Head of caudate nucleus (tissue), 42 donors: ENCODE measurements at places on chromosomes 5 and 9.

DNA sequence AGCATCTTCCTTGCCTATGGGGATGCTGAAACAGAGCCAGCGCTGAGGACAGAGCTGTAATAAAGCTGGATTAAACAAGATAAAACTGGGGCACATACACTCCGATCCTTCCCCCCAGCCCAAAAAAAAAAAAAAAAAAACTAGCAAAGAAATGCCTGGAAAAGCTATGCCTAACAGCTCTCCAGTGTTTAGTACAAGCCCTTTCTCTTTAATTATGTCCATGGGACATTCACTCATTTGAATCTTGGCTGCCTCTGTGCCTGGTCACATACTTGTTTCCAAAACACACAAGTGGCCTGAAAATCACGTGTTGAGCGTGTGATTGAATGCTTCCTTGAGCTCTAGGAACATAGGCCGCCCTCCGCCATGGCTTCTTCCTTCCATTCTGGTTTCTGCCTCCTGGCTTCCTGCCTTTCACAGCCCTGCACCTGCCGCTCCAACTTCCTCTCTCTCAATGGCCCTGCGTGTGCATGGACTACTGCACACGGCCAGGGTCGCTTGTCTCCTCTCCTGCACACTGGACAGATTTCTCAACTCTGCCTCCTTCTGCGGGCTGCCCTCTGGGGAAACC is 111.0 kb upstream of the RETREG1 start:
- no peak for DNase-seq

DNA sequence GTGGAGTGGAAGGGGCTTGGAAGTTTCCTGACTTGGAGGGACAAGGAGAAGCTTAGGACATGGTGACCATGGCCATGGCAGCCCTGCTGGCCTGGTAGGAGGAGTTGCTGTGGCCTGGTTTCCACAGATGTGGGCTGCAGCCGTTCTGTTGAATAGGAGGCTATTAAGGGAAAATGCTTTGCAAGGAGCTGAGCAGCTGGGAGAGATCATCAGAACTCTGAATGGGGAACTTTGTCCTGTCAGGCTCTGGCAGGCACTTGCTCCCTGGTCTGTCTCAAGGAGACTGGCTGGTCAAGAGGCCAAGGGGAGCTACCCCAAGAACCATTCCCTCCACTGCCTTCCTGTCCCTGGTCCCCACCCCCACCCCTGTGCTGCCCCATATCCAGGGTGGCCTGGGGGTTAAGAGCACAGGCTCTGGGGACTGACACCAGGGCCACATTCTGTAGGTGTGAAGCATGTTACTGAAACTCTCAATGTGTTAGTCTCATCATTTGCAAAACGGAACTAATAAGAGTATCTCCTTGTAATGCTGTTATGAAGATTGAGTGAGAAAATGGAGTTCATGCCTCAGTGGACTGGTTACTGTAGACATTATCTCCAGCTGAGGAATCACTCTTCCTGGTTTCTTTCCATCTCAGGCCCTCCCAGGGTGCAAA is 84.0 kb upstream of the ARAP3 start:
- DNase-seq: no peak

GRCh38 chr9:110156902-110157301 is 51.1 kb downstream of the C9orf152 start:
- no peak for DNase-seq

DNA sequence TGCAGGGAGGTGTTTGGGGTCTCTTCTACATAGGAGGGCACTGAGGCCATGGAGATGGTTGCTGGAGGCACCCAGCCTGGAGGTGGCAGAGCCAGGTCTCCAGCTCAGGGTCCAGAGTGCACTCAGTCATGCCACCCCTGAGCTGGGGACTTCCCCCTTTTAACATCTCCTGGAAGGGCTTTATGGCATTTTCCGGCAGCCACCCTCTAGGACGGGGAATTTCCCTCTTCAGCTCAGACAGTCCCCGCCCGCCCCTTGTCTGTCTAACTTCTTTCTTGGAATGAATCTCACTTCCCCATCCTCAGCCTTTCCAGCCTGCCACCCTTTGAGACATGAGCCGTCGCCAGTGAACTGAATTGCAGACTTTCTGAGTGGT is 49.9 kb downstream of the COL15A1 start:
- peak; percentile 52 for DNase-seq

DNA sequence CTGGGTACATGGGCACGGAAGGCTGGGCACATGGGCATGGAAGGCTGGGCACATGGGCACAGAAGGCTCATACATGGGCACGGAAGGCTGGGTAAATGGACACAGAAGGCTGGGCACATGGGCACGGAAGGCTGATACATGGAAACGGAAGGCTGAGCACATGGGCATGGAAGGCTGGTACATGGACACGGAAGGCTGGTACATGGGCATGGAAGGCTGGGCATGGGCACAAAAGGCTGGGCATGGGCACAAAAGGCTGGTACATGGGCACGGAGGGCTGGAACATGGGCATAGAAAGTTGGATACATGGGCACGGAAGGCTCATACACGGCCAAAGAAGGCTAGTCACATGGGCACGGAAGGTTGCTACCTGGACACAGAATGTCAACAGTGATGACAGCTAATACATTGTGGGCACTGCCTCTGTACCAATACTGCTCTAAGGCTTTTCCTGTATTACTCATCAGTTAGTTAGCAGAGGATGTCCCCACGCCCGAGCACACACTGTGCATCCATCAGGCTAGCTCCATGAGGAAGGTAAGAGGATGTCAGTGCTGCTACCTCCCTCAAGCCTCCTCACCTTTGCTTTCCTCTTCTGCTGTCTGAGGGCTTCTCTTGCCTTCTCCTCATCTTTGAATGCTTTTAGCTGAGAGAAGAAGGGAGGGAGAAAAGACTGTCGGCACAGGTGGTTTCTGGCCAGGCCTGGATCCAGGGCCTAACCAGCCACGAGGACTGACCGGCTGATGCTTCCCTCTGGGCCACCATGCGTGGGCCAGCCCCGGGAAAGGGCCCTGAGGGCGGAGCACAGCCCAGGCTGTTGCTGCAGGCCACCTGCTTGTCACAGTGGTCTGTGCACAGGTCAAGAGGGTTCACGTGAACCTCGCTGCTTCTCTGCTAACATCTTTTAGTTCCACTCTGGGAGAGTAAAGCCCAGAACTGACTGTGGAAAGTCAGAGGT is 14.3 kb downstream of the GPX3 start:
- DNase-seq: no peak

GRCh38 chr9:137488327-137488653 is 29.2 kb upstream of the NSMF start:
- no peak for DNase-seq

- DNase-seq: no peak
Observed at GRCh38 chr5:172082180-172082579, 75.7 kb upstream of the FBXW11 start.

GRCh38 chr9:118554987-118555386 is 814.2 kb downstream of the BRINP1 start:
- DNase-seq: no peak

DNA sequence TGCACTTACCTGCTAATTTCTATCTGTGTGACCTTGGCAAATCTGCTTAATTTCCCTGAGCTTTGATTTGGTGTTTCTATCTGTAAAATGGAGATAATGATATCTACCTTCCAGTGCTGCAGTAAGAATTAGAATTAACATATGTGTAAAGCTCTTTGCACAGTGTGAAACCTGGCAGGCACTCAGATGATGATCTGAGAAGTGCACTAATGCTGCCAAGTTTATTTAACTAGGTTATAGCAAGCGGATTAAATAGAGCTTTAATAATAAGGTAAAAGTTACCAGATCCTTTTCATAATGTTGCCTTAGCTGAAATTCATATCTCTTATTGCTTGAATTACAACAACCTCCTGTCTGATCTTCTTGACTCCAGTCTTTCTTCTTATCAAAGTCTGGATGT is 315.3 kb upstream of the CD180 start:
- no peak for DNase-seq

DNA sequence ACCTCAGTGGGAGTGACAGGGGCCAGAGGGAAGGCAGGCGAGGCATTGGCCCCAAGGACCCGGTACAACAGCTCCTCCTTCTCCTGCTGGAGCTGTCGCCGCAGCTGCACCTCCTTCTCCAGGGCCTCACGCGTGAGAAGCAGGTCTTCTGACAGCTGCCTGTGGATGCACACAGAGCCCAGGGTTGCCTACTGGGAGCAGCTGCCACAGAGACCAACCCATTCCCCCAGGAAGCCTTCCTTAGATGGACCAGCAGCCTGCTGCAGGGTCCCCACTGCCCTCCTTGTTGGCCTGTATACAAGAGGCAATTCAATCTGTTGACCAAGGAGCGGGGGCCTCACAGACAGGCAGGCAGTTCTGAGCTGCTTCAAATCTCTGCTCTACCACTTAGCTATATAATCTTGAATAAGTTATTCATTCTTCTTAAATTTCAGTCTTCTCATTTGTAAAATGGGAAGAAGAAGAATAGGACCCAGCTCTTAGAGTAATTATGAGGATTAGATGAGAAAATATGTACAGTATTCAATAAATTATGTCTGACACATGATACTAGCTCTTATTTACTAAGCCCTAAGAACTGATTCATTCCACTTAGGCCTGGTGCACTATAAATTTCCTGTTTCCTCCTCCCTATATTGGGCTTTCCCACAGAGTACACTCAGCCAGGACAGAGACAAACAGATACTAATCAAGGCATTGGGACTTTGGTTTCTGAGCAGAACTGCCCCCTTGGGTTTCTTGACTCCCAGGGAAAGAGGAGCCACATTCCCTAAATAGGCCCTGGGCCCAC is 26.1 kb upstream of the ANXA6 start:
- DNase-seq: peak; percentile 16

- DNase-seq: no peak
Observed at GRCh38 chr5:172607213-172607793, 33.8 kb upstream of the NEURL1B start.

- DNase-seq: no peak
Observed at GRCh38 chr9:14348123-14348372, 34.1 kb upstream of the NFIB start.

DNA sequence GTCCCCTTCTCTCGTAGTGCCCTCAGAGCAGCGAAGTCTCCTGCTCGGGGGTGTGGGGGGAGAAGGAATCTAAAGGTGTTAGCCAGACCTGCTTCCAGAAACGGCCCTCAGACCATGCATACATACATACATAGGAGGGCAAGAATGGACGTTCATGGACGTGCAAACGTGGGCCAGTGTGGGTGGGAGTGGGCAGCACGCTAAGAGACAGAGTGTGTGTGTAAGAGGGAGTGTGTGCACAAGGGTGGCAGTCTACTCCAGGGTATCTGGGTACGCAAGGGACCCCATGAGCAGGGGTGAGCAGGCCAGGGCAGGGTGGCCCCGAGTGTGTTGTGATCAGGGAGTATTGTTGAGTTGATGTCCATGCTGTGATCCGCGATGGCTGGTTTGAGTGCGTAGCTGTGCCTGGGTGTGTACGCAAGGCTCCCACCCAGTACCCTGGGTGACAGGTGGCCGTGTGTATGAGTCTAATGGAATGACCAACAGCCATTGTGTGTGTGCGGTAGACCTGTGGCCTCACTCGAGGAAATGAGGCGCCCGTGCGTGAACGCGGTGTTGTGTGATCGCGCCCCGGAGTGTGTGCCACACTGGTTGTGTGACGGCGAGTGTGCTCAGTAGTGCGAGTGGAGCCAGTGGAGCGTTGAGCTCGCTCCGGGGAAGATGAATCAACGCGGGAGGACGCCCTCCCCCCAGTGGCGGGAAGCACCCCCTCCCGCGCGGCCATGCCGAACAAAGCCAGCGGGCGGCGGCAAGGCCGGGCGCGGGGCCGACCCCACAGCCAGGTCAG is 826 bp downstream of the GPRIN1 start:
- peak; percentile 30 for DNase-seq

GRCh38 chr5:147276497-147276896 is 41.7 kb downstream of the STK32A start:
- no peak for DNase-seq

- no peak for DNase-seq
Observed at GRCh38 chr5:54722846-54723433, 205.4 kb downstream of the SNX18 start.

GRCh38 chr9:12801663-12802062 is 26.8 kb downstream of the LURAP1L start:
- DNase-seq: no peak

DNA sequence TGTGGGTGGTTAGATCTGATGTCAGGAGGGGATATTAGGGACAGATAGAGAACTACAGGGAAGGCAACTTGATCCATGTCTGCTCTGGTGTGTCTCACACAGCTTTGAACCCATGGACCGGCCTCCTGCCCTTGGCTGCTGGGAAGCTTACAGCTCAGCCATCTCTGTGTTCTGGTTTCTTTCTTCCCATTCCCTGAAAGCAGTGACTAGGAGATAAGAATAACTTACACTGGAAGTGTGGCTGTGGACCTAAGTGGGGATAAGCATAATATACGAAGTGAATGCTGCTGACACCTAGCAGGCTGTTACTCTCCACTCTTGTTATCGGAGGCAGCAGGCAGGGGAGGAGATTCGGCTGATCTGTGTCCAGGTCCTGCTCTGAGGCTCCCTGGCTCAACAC is 282.3 kb upstream of the TUT7 start:
- DNase-seq: no peak

- DNase-seq: no peak
Observed at GRCh38 chr9:121434969-121435368, 64.7 kb downstream of the GGTA1 start.

- no peak for DNase-seq
Observed at GRCh38 chr9:16002816-16003215, 450.0 kb downstream of the CCDC171 start.

GRCh38 chr9:119368681-119369581 is at the start of gene BRINP1:
Gene BRINP1 (minus strand): TSS chr9:119369435. CDS start chr9:119313355, 56,080 bp downstream.
- peak; percentile 65 for DNase-seq

- no peak for DNase-seq
Observed at GRCh38 chr9:126623314-126623666, 9.6 kb downstream of the LMX1B start.

GRCh38 chr9:81690251-81690851 is 1.0 kb upstream of the TLE1 start:
- DNase-seq: no peak

DNA sequence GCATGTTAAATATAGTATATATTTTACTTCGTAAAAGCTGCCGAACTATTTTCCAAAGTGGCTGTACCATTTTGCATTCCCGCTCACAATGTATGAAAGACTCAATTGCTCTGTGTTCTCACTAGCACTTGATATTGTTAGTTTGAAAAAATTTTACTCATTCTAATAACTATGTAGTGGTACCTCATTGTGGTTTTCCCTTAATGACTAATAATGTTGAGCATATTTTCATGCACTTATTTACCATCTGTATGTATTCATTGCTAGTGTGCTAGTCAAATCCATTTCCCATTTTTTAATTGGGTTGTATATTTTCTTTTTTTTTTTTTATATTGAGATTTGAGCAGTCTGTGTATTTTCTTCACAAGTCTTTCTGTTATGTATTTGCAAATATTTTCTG is 58.4 kb downstream of the RANBP17 start:
- no peak for DNase-seq
